ENCODE measurements at places on chromosomes 11 and 22. TPM values are rescaled to one million over a fixed set of nuclear protein-coding genes. Genes with fewer than 3 reads are reported as not detected.

GRCh38 chr11:78038697-78039313 is 15.7 kb upstream of the KCTD14 start:
- no peak for DNase-seq

- DNase-seq = no peak
Measured at GRCh38 chr11:2210366-2211112, 38.9 kb upstream of the TH start.

GRCh38 chr22:45537734-45538181 is 35.1 kb downstream of the FBLN1 start:
- DNase-seq = no peak

DNA sequence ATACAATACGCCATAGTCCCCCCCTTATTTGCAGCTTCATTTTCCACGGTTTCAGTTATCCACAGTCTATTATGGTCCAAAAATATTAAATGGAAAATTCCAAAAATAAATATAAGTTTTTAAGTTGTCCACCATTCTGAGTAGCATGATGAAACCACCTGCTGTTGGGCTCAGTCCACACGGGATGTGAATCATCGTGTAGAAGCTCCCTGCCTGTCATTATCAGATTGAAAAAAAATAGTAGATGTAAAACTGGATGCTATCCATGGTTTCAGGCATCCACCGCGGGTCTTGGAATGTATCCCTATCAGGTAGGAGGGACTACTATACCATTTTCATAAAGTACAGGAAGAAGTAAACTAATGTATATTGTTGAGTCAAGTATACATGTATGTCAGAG is 127.4 kb downstream of the TTC17 start:
- no peak for DNase-seq

GRCh38 chr22:47738472-47739013 is 976.1 kb downstream of the TBC1D22A start:
- DNase-seq = no peak

DNA sequence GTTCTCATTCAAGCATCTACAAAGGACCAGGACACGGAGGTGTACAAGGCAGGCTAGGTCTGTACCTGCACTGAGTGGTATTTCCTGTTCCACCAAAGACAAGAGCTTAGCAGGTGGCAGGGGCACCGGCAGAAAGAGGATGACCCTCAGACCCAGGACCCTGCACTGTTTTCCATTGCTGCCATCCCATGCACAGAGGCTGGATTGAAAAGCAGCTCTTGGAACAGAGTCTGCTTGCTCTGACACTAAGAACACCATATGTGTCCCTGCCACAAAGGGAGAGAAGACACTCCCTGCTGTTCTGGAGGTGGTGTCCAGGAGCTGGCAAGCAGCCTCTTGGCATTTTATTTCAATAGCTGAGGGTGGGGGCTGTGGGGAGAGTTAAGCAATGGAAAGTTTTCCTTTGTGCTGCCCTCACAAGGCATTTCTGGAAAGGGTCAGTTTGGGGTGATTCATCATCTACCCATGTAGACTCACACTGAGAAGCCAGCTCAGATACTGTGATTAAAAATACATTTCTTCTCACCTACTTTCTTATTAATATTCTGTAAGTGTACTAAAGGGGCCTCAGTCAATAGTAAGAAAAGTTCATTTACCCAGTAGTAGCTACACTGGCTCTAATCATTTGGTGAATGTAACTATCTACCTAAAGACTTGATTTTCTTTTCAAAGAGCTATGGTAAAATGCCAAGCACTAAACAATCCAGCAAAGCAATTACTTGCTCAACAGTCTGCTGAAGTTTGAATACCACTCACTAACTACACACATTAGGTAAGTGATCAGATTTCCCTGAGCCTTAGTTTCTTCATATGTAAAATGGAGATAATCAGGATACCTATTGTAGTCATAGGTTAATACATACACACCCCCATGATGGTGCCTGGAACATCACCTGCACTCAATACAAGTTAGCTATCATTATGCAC is 55.2 kb downstream of the SLC1A2 start:
- DNase-seq = no peak

The P2RY2 gene
- total RNA-seq = 0.55 TPM

- no peak for DNase-seq
Measured at GRCh38 chr11:106152824-106153223, 75.4 kb downstream of the AASDHPPT start.

DNA sequence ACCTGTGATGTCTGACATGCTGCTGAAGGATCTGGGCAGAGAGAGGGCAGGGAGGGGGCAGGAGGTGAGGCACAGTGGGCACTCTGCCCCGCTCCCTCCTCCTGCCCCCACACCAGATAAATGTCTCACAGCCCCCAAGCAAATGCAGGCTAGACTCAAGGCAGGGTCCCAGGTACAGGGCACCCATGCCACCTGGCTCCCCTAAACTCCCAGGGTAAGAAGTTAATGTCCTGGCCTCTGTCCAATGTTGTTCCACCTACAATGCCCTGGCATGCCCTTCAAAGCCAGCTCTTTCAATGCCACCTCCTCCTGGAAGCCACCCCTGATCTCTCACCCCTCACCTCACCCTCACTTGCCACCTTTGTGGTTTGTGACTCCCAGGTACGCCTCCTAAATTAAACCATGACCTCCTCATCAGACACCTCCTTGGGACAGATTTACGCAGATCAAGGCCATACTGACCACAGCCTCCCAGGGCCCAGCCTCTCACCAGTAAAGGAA is 16.0 kb downstream of the CARD10 start:
- no peak for DNase-seq

- DNase-seq = peak; percentile 26
Measured at GRCh38 chr11:47186700-47187695, 764 bp upstream of the PACSIN3 start.

GRCh38 chr11:114087025-114087424 is 27.5 kb downstream of the ZBTB16 start:
- no peak for DNase-seq

- DNase-seq = no peak
Measured at GRCh38 chr11:36352922-36353321, 56.8 kb downstream of the PRR5L start.

- DNase-seq = no peak
Measured at GRCh38 chr11:86627776-86628455, 44.5 kb downstream of the ME3 start.

GRCh38 chr22:45757936-45758335 is 86.3 kb downstream of the ATXN10 start:
- DNase-seq = no peak

DNA sequence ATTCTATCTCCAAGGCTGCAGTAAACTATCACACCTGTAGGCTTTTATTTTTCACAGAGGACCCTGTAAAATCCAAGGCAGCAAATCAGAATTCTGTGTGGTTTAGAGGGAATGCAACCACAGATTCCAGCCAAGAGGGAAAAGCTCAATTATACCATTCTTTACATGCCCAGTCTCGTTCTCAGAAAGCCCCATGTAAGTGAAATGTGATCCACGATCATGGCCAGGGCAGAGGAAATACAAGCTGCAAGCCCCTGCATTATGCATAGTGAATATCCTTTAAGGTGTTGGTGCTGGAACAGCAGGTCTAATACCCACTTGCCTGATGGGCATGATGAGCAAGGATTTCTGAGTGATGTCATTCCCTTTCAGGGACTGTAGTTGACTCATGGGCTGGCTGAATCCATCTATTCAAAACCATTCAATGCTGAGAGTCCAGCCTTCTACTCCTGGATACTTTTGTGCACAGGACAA is 198.7 kb upstream of the MTMR2 start:
- no peak for DNase-seq

- DNase-seq = no peak
Measured at GRCh38 chr11:128933481-128934178, 9.0 kb downstream of the TP53AIP1 start.

The OR10A2 gene
- total RNA-seq = not detected

The DERL3 gene
- total RNA-seq = 1.5 TPM

The SEC14L2 gene
- 13.7 TPM for total RNA-seq

The OR52A1 gene
- total RNA-seq = not detected

GRCh38 chr11:5809122-5809519 is 397 bp downstream of the OR52N2 start:
- no peak for DNase-seq

The PANX3 gene
- total RNA-seq = not detected

GRCh38 chr11:63805844-63806415 is 7.3 kb upstream of the SPINDOC start:
- no peak for DNase-seq

DNA sequence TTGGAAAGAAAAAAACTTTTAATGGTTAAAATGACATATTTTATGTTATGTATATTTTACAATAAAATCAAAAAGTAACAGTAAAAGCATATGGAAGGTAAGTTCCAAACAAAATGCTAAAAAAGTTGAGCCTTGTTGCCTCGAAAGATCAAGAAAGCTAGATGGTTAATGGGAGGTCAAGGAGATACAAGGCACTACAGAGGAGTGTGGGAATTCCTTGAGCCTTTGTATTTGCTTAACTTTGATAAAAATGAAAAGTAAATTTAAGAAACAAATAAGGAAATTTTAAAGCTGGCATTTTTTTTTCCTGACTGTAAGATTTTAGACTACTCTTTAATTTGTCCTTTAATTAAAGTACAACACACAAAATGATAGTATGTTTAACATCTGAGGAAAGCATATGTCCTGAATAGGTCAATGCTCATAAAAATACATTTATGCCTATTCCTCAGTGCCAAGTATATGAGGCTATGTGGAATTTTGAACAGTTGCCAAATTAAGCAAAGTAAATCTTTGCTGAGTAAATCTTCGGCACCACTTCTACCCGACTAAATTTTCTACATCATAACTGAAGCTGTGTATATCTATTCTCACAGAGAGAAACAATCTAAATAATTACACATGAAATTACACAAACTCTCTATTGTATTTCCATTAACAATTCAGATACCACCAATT is 108.8 kb downstream of the TTC28 start:
- no peak for DNase-seq

DNA sequence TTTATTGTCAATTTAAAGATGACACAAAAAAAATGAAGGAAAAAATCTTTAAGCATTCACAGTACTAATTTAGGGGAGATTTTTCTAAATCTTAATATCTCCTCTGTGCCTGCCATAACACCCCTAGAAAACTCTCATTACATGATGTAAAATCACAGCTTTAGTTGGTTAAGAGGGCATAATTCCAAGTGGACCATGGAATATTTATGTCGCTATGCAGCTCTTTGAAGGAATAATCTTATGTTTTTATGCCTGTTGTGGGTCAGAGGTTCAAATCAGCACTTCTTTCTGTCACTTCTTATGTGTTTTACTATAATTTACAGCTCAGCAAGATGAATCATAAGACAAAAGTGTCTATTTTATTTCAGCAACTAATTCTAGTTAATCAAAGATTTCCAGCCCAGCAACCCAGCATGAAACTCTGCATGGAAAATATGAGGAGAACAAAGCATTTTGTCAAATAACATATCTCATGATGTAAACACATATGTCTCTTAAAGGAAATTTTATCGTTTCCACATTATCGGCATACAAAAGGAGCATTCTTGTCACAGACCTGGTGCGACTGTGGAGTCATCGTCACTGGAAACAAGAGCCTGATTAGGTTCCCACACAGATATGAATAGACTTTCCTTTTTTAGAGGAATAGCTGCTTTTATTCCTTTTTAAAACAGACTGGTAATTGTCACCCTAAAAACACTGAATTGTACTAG is 274.8 kb downstream of the SOX6 start:
- DNase-seq = no peak

- no peak for DNase-seq
Measured at GRCh38 chr11:119316729-119317591, at the start of gene MCAM. Gene MCAM, minus strand, starts transcription at chr11:119317130. Its CDS starts 29 bp downstream, at chr11:119317101.

GRCh38 chr11:289712-290620 is 1.0 kb downstream of the PGGHG start:
- DNase-seq = no peak

The SAA4 gene
- total RNA-seq = not detected

The ARHGAP42 gene
- total RNA-seq = 27.7 TPM

DNA sequence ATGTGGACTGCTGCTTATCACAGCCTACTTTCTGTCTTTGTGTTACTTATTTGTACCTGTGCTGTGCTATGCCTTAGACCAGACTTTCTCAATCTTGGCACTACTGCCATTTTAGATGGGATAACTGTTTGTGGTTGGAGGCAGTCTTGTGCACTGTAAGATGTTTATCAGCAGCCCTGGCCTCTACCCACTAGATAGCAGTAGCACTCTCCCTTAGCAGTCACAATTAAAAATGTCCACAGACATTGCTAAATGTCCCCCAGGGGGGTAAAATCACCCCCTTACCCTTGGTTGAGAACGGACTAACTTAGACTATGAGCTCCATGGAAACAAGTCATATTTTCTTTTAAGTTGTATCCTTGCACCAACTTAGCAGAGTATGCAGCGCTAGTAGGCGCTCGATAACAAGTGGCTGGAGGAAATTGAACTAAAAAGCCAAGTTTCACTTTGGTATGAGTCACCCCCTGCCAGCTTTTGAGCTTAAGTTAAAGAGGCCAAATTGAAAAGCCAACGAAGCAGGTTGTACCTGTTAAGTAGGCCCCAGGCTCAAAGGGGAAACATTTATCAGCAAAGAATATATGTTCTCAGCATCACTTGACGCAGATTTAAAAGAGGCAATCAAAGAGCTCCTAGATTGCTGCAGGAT is 304.8 kb upstream of the SORL1-AS1 start:
- no peak for DNase-seq

Data from progenitor cell of endocrine pancreas (in vitro differentiated cells).